ENCODE measurements at places on chromosomes 7 and 10. TPM values are rescaled to one million over a fixed set of nuclear protein-coding genes. Genes with fewer than 3 reads are reported as not detected.

DNA sequence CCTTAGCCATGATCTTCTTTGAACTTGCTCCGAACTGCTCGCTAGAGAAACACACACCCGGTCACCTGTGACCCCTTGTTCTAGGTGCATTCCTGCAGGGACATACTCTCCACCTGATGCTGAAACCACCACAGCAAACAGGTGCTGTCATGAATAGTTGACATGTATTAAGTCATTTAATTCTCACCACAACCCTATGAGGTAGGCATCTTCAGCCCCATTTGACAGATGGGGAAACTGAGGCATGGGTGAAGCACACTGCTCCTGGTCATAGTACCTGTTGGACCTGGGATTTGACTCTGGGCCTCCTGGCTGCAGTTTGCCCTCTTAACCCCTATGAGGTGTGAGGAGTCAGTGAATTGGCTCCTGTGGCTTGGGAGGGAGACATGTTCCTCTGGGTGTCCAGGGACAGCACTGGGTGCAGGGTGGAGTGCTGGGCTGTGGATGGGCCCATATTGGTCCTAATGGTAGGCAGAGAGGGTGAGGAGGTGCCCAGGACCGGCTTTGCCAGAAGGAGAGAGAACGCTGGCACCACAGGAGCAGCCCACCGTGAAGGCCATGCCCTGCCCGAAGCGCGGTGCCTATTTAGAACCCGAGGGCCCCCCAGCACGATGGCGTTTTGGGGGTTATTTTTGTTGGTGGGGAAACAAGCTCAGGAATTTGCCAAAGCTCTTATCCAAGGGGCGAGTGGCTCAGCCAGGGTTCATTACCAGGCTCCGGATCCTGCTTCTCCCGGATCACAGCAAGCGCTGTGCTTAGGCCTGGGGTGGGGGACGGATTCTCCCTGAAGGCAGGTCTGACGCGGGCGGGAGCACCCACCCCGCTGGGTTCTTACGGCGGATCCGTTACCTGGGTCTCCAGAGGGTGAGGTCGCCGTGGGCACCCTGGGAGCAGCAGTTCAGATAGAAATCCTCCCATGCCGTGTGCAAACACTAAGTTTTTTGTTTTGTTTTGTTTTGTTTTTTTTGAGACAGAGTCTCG is 52.3 kb downstream of the GLRX3 start:
- no peaks in the 10 kb centered on the region for H3K27me3 ChIP-seq
- no peak overlapping the region for H3K27ac ChIP-seq
- H3K4me3 ChIP-seq: peak overlapping the region; percentile 26
- H3K4me1 ChIP-seq: no peaks in the 10 kb centered on the region
- DNase-seq: no peak

- peaks cover 44% of the 10 kb centered on the region for H3K27me3 ChIP-seq
- no peak overlapping the region for H3K27ac ChIP-seq
- H3K4me1 ChIP-seq: peaks cover 5% of the 10 kb centered on the region
- H3K36me3 ChIP-seq: no peaks in the 10 kb centered on the region
- H3K4me3 ChIP-seq: no peak overlapping the region
Measured at GRCh38 chr7:128922496-128923410, 12.2 kb upstream of the KCP start.

- H3K4me1 ChIP-seq: no peaks in the 10 kb centered on the region
- H3K36me3 ChIP-seq: no peaks in the 10 kb centered on the region
- H3K27ac ChIP-seq: no peak overlapping the region
Measured at GRCh38 chr7:150489782-150490181, 24.9 kb upstream of the GIMAP7 start.

LRIT1 gene
- not detected for total RNA-seq

FOXI2 gene
- total RNA-seq: 1.7 TPM
